ENCODE measurements at places on chromosomes 12 and 14.

GRCh38 chr12:49233842-49234526, 30.9 kb upstream of the TUBA1C start:
- no peak for DNase-seq

DNA sequence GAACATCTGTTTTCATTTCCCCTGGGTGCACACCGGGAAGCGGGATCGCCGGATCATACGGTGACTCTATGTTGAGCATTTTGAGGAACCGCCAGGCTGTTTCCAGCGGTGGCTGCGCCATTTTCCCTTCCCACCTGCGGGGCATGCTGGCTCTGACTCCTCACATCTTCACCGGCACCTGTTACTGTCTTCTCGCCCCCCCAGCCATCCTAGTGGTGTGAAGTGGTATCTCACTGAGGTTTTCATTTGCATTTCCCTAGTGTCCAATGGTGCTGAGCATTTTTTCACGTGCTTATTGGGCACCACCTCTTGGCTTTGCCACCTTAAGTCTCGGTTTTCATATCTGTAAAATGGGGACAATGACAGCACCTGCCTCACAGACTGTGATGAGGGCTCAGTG, 44.1 kb upstream of the EML1 start:
- DNase-seq = no peak

DNA sequence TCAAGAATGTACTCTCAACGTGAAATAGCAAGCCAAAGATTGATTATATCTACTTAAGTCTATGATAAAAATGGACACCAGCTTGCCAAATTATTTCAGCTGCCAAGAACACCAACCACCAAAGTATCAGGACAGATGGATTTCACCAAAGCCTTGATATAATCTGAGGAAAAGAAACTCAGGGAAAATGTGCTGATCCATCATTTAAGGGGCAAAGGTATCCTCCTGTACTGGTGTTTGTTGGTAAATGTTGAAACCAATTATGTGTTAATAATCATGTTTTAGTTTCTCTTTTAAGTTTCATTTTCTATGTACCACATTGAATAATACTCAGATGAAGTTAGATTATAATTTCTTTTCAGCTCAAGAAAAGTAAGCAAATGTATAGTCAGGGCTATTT, 1284.3 kb upstream of the TMEM132C start:
- no peak for DNase-seq

GRCh38 chr12:11653215-11653753, 3.8 kb downstream of the ETV6 start:
- DNase-seq = peak; percentile 17

GRCh38 chr14:41875116-41875515, 268.4 kb downstream of the LRFN5 start:
- no peak for DNase-seq

DNA sequence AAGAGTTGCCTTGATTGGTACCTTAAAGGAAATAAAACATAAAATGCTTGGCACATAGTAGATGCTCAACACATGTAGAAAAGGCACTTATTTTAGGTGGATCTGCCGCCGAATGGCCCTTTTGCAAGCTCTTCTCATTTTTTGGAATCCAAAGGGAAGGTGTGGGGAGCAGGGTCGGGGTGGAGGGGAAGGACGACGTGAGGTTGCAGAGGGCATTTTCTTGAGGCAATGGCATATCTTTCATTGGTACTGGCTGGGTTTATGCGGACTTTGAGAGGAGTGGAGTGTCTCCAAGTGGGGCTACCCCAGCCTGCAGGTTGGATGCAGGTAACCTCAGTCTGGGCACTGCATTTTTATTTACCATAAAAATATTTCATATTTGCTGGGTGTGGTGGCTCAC, 8.1 kb downstream of the RTL1 start:
- no peak for DNase-seq

GRCh38 chr14:88551094-88551870, 3.5 kb downstream of the PTPN21 start:
- peak; percentile 88 for DNase-seq

DNA sequence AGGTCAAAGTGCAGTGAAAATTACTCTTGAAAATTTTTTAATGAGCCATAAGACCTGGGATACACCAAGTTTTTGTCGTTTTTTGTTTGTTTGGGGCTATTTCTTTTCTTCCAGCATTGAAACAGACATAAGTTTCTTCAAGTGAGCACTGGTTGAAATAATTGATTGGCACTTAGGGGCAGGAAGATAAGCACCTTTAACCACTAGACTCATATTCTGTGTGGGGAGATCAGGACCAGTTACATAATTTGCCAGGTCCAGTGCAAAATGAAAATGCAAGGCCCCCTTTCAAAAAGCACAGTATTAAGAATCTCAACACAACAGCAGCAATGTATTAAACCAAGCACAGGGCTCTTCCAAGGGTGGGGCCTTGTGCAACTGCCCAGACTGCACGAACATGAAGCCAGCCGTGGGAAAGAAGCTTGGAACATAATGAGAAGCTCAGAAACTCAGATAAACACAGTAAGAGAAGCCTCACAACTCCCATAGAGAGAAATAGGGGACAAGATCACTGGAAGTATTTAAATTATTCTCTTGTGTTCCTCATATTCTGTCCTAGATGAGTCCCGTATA, 3.2 kb upstream of the TCP11L2 start:
- no peak for DNase-seq

DNA sequence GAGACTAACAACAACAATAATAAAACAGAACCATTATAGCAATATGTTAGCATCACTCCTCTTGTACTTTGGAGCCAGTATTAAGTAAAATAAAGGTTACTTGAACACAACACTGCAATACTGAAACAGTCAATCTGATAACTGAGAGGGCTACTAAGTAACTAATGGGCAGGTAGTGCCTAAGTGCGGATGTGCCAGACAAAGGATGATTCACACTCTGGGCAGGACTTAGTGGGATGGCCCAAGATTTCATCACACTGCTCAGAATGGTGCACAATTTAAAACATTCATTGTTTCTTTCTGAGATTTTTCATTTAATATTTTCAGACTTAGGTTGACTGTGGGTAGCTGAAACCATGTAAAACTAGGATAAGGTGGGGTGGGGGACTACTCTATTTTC, 131.9 kb upstream of the CAND1 start:
- DNase-seq = no peak

DNA sequence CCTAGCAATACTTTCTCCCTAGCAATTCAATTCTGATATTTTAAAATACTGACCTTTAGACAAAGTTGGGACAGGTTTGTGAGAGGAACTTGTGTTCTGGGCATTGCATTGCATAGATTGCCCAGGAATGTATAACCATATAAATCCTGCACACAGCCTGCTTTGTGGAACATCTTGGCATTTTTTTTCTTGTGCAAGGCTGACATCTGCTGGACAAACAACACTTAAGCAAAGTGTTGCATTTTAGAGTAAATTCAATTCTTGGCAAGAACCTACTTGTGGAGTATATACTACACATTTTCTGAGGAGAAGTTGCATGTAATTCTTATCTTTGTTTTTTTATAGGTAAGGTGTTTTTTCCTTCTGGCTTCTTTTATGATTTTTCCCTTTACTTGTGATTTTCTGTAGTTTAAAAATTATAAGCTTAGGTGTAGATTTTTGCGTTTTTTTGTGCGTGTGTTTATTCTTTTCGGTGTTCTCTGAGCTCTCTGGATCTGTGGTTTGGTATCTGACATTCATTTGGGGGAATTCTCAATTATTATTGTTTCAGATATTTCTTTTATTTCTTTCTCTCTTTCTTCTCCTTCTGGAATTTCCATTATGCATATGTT, 26.4 kb downstream of the TESPA1 start:
- peak; percentile 50 for DNase-seq
